ENCODE measurements at places on chromosomes 4 and X. TPM values are rescaled to one million over a fixed set of nuclear protein-coding genes. Genes with fewer than 3 reads are reported as not detected.

- DNase-seq = no peak
These were observed 24.9 kb upstream of the DCHS2 start for GRCh38 chr4:154516318-154517029.

GRCh38 chr4:121788896-121789295 lies 12.2 kb upstream of the EXOSC9 start:
- no peak for DNase-seq

Gene UGT2A1
- total RNA-seq = not detected

DNA sequence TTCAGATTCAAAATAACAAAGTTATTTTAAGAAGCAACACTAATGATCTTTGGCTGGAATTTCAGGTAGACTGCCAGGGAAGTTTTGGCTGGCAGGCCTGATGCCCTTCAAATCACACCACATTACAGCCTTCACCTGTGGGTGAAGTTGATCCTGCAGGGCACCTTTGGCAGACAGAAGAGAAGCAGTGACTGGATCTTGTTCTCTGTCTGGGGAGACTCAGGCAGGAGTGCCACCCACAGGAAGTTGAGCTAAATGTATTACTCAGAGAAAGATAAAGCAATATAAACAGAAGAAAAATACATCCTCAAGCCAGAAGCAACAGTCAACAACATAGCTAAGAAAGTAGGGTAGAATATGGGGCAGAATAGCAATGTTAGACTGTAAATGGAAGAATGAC lies 12.8 kb upstream of the CFAP299 start:
- DNase-seq = no peak

Gene ARHGAP24
- total RNA-seq = 5.7 TPM

Gene XKRX
- total RNA-seq = 2.0 TPM

- DNase-seq = no peak
These were observed 124.8 kb upstream of the SORBS2 start for GRCh38 chr4:185936650-185937376.

Gene TLR6
- 1.2 TPM for total RNA-seq
